ENCODE measurements at places on chromosomes 12 and 14. TPM values are rescaled to one million over a fixed set of nuclear protein-coding genes. Genes with fewer than 3 reads are reported as not detected.

The NOXRED1 gene
- polyA plus RNA-seq = 0.19 TPM

DNA sequence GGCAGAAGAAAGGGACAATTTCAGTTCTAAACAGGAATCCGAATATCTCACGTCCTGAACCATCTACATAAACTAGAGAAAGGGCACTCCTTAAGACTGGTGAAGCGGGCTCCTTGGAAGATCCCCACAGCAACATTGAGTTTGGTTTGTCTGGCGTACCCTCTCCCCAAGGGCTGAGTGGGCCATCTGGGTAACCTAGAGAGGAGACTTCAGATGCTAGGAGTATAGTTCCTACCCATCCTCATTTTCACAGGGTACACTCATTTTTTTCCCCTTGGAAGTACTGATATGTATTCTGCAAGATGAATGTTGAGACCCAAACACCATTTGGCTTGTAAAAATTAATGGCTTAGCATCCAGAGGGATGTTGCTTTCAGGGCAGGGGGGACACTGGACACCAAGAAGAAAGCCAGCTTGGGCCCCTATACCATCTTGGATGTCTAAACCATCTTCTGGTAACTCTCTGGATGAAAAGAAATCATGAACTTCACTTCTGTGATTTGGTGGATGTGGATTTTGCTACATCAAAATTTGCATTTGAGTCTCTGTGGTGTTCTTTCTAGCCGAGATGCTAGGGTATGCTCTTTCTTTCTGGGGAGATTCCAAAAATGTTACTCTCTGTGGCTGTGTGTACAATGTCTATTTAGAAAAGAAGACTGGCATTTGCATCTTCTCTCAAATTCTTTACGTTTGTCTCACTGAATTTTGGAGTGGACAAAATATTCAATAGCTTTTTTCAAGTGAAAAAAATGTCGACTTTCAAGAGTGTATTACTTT lies 97.7 kb downstream of the ETV6 start:
- no peaks in the 10 kb centered on the region for H3K27me3 ChIP-seq
- DNase-seq = no peak
- no peak overlapping the region for H3K4me3 ChIP-seq

GRCh38 chr12:56385873-56386272 lies 23.2 kb upstream of the APOF start:
- no peaks in the 10 kb centered on the region for H3K27me3 ChIP-seq
- no peaks in the 10 kb centered on the region for H3K4me1 ChIP-seq
- DNase-seq = no peak
- H3K36me3 ChIP-seq = no peaks in the 10 kb centered on the region
- H3K27ac ChIP-seq = no peak overlapping the region

DNA sequence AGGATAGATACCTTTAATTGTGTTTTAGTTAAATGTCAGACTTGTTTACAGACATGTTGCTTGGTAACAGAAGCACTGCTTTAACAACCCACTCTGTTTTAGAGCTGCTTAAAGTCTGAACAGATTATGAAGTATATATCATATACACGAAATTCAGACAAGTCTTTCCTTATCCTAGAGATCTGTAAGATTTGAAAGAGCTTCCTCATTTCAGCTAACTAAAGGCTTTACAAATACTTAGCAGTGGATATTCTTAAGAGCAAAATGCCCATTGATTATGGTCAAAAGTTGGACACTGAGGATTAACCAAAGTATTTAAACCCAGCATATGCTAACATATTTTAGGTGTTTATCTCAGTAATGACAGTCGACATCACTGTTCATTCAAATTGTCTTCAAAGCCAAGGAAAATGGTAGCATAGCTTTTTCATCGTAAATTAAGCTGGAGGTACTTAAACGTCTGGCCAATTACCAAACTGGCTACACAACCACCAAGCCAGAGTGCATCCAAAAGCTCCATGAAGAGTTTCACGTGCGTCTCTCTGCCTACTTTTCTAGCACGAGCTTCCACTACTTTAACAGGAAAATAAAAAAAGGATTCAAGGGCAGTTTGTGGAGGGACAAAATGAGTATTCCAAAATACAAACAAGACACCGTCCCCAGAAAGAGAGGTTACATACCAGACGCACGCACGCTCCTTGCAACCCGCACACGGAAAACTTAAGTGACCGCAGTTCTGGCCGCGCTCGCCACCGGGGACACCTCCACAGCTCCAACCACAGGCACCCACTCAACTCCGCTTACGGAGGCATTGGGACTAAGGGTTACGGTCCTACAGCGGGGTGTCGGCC lies 565 bp downstream of the CEP83 start:
- peaks cover 16% of the 10 kb centered on the region for H3K4me1 ChIP-seq
- DNase-seq = no peak
- H3K4me3 ChIP-seq = peak overlapping the region; percentile 75
- H3K27ac ChIP-seq = peak overlapping the region; percentile 95
- no peaks in the 10 kb centered on the region for H3K36me3 ChIP-seq

DNA sequence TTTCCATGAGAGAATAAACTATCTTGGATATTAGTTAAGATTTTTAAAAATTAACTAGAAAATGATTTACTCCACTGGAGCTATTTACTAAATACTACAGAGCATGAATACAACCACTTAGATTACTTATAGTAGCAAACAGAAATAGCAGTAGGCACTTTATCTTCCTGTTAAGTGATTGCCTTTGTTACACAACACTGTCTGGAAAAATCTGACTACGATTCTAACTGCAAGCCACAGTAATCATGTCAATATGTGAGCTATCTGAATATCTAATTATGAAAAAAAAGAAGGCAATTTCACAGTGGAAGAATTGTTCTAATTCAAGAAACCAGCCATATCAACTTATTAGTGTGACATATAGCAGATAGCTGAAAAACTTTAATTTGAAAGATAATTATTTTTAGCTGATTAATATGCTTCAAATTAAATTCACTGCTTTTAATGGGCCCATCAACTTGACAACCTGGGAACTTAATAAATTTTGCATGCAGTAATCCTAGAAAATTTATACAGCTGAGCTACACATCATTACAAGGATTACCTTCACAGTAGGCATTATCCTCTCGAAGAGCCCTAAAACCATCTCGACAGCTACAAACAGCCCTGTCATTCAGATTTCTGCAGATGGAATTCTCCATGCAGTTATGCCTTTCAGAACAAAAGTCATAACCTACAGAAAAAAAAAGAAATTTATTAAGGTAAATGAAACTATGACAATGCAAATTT lies 172.8 kb downstream of the NELL2 start:
- no peak for DNase-seq
